ENCODE measurements at places on chromosomes 7 and 10.

GRCh38 chr10:97922022-97922758, 72.5 kb downstream of the GOLGA7B start:
- peak; percentile 71 for DNase-seq

DNA sequence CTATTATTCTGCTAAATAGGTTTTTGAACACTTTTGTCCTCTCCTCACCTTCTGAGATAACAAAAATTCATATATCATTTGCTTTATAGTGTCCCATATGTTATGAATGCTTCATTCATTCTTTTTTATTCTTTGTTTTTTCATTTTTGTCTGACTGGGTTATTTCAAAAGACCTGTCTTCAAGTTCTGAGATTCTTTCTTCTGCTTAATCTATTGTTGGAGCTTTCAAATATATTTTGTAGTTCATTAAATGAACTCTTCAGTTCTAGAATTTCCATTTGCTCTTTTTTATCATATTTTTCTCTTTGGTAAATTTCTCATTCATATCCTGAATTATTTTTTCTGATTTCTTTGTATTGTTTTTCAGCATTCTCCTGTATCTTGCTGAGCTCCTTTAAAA, 53.1 kb upstream of the SCIN start:
- no peak for DNase-seq

- no peak for DNase-seq
These were observed 23.9 kb downstream of the CACUL1 start for GRCh38 chr10:118730756-118731456.

DNA sequence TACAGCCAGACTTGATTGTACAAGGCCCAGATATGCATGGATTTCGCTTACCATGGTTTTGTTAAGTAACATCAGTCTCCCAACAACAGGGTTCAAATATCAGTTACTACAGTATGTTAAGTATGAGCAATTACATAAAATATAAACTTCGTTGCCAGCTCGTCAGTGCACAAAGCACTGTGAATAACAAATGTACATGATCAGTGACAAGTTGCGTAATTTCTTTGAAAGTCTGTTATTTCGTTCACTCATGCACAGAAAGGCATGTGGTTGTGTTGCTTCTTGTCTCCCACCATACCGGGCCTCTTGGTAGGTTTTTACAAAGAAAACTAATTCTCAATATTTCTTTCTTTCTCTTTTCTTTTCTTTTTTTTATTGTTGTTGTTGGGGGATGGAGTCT, 12.5 kb upstream of the ZNF487 start:
- no peak for DNase-seq

DNA sequence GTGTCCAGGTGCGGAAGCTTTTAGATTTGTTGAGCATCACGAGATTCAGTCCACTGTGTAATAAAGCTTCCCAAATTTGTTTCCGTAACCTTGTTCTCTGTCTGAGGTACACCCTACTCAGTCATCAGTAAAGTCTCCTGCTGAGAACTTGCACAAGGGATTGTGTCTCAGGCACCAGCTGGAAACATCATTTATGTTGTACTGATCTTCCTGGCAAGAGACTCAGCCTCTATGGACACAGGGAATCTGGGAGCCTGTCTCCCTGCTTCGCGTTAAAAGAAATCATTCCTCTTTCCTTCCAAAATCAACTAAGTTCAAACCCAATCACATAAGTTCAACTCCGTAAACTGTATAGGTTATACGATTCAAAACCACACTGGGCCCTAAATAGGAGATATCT, 336.8 kb downstream of the GPR37 start:
- peak; percentile 83 for DNase-seq

DNA sequence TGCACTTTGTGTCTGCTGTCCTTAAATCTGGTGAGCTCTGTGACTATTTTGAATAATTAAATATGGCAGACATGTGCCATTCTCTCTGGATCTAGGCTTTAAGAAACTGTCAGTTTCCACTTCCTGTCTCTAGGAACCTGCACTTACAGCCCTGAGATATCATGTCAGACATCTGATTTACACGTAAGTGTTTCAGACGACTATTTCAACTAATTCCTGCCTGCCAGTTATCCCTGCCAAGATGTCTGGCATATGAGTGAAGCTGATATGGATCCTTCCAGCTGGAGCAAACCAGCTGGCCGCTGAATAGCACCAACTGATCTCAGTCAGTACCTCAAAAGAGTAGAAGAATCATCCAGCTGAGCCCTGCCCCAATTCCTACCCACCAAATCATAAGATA, 362.2 kb upstream of the SMIM30 start:
- DNase-seq = no peak

GRCh38 chr7:106792233-106792926, 72.7 kb upstream of the PIK3CG start:
- no peak for DNase-seq

GRCh38 chr7:93092757-93093370, 24.9 kb downstream of the SAMD9 start:
- peak; percentile 11 for DNase-seq

DNA sequence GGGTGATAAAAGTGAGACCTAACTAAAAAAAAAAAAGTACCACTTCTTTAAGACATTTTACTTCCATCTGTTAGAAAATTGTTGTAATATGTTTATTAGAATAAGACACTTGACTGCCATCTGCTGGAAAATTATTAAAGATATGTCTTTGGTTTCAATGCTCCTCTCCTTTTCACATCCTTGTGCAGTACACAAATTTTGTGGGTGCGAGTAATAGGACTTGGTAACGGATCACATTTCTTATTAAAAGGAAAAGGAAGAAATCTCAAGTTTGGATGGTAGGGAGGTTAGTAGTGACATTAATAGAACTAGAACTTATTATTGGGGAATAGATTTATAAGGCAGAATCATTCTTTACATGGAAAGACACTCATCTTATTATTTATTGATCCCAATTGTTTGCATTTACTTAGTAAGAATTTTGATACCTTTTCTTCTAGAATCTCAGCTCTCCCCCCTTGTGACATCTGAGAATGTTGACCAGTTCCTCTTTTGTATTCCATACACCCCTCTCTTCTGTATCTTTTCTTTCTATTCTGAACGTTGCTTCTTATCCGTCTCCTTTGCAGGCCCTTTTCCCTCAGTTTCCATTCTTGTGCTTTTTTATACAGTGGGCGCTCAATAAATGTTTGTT, 43.0 kb upstream of the RPA3 start:
- peak; percentile 11 for DNase-seq

DNA sequence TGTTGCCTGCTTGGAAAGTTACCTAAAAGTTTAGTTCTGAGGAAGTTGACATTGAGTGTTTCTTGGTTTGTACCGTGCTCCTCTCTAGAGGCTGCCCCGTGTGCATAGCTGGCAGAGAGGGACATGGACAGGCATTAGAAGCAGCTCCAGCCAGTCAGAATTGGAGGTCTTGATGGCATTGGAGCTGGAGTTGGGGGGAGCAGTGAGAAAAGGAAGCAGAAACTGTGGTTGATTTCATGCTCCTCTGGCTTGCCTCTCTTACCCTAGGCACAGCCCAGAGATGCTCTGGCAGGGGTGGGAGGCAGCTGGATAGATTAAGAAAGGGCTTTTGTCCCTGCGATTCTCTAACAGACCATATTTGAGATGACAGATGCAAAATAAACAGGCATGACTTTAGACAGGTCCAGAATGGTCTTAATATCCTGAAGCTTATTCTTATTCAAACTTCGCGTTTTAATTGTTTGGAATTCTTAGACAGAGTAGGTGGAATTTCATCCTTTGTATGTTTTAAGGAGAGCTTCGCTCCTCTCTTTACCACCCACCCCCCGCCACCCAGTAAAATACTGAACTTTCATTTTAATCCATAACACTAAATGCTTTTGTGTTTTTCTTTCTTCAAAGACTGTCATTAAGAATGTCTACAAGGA, 73.5 kb upstream of the GLCCI1 start:
- no peak for DNase-seq

GRCh38 chr7:100823140-100823525, 4.2 kb downstream of the EPHB4 start:
- DNase-seq = no peak

GRCh38 chr7:17298840-17299482, 509 bp downstream of the AHR start:
- peak; percentile 73 for DNase-seq

- DNase-seq = no peak
These were observed 170.9 kb downstream of the ZMYND11 start for GRCh38 chr10:306007-306674.

- DNase-seq = no peak
These were observed 42.2 kb upstream of the TCF7L2 start for GRCh38 chr10:112907893-112908292.

- DNase-seq = no peak
These were observed 37.1 kb upstream of the ZRANB1 start for GRCh38 chr10:124904796-124905195.

DNA sequence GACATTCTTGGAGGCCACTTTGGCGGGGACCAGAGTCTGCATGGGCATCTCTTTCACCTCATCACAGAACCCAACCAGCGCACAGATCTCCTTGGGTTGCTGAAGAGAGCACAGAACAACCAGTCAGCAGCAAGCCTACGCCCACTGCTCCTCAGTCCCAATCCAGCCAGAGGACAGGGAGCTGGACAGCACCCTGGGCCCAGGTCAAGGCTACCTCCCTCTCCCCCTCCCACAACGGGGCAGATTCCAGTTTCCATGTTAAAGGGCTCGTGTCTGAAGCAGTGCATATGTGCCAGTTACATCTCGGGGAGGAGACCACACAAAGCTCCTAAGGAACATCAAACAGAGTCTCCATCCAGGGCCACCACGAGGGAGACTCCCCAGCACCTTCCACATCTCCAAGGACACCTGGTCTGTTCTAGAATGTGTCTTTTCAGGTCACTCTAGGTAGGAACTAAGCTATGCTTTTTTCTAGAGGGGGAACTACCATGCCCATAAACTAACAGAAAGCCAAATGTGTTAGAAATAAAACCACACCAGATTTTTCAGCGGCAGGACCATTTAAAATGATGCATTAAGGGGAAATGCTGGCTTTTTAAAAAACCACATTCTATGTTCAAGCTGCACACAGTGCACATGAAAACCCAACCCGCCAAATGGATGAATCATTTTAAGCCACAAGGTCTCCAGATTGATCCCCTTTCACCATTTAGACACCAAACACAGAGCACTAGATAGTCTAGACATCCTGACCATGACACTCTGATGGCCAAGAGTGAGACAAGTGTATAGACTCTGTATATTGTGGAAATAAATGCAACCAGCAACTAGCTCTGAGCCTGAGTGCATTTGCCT, 28.9 kb downstream of the PSAP start:
- DNase-seq = no peak

- DNase-seq = no peak
These were observed 30.6 kb downstream of the MYL10 start for GRCh38 chr7:101598422-101598985.

DNA sequence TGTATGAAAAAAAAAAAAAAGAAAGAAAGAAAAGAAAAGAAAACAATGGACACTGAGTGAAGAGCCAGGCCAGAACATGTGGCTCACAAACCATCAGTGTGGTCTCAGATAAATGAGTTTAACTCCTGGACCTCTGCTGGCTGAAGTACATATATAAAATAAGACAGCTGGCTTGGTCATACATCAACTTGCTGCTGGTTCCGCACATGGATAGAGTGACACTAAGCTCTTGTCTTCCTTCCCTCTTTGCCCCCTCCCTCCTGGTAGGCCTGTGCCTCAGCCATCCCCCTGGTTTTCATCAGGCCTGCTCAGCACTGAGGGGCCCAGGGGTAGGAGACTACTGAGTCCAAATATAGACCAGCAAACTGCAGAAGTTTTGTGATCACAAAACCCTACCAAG, 58.1 kb upstream of the DGKI start:
- no peak for DNase-seq

- no peak for DNase-seq
These were observed 101.8 kb upstream of the TCF7L2 start for GRCh38 chr10:112848228-112848627.

DNA sequence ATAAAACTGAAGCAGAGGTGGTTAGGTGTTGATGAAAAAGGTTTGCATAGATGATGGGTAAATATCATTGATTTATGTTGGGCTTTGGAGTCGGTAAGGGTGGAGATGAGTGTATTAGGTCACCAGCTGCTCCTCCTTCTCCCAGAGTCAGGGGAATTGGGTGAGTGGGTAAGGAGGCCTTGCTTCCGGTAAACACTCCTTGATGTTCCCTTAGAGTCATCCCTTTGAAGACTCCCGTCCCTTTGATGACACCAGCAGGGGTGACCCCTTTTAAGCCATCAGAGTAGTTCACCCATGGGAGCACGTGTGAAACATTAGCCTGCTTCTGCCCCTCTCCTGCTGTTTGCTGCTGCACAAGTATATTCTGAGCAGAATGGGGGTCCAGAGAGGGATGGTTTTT, 92.2 kb upstream of the DKK1 start:
- no peak for DNase-seq

- DNase-seq = no peak
These were observed 157.3 kb upstream of the PPP2R2D start for GRCh38 chr10:131743190-131744151.

DNA sequence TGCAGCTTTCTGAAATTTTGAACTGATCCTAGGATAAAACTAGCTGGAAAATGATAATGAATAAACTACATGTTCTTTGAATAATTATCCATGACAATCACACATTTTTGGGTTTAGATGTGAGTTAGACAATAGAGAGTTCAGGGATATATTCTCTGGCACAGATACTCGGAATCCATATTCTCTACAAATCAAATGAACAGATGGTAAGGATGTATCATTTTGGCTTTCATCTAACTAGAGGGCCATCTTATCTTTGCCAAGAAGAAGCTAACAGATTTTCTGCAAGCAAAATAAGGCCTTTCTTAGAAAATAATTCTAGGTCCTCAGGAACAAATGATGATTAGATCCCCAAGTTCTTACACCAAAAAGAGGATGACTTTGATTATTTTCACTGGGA, 355.9 kb upstream of the C7orf33 start:
- DNase-seq = no peak

- no peak for DNase-seq
These were observed 52.4 kb upstream of the TMEM140 start for GRCh38 chr7:135095450-135095849.

GRCh38 chr10:20407357-20407756, 489.8 kb downstream of the NEBL start:
- no peak for DNase-seq

DNA sequence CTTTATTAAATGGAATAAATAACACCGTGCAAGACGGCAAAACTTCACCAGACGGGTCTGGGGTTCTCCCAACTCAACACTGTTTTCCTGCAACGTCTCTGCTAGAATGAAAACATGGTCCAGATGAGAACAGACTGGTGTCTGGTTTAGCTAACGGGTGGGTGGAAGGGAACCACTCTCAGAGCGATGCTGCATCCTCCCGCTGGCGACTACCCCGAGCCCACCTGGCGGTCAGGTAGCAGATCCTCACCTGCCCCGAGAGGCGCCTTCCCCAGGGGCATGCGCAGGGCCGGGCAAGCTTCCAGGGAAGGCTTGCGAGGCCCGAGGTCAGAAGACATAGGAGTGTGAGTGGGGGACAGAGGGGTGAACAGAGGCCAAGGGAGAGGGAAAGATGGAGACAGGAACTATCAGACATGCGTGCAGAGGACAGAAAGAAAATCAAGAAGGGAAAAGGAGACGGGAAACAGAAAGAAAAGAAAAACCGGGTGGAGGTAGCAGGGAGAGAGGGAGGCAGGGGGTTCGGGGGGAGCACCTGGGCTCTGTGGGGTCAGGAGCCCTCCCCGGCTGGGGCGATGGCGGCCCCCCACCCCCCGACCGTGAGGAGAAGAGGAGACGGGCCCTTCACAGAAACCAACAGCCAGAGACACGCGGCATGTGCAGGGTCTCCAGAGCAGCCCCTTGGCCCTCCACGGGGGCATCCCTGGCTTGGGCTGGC, 222.0 kb downstream of the MAD1L1 start:
- no peak for DNase-seq

GRCh38 chr7:74351836-74352235, 62.6 kb downstream of the CLIP2 start:
- DNase-seq = no peak

All from NCI-H2081 (cell line).